ENCODE measurements at places on chromosomes 16 and 17.
A peak's percentile ranks its signal among the peaks of the same experiment; 100 is the strongest.

DNA sequence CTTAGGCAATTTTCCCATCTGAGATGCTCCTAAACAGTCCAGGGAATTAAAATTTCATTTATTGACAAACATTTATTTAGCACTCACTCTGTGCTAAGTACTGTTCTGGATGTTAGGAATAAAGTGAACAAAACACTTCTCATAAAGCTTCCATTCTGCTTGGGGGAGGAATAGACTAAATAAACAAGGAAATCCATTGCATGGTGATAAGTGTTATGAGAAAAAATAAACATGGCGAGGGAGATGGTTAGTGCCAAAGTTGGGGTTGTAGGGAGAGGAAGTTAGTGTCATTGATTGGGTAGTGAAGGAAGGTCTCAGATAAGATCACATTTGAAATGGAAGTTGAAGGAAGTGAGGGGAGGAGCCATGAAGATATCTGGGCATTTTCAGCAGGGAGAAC lies 72.2 kb upstream of the CES5A start:
- no peak for DNase-seq

DNA sequence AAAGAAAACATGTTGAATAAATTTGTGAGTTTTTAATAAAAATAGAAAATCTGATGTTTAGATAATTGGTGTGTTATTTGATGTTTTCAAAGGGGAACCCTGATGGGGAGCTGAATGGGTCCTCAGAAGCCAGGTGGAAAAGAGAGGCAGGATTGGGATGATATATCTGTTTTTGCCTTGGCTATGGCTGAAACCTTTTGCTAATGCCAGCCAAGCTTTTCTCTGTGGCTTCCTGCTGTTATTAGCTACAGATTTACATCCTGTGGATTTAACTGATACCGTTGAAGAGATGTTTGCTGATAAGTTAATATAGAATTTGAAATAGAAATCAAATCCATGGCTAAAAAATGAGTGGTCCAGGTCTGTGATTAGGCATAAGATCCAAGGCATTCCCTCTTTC lies 4.2 kb upstream of the AATF start:
- DNase-seq: no peak

- no peak for DNase-seq
Observed at GRCh38 chr17:3693829-3694231, 2.1 kb downstream of the P2RX5 start.

DNA sequence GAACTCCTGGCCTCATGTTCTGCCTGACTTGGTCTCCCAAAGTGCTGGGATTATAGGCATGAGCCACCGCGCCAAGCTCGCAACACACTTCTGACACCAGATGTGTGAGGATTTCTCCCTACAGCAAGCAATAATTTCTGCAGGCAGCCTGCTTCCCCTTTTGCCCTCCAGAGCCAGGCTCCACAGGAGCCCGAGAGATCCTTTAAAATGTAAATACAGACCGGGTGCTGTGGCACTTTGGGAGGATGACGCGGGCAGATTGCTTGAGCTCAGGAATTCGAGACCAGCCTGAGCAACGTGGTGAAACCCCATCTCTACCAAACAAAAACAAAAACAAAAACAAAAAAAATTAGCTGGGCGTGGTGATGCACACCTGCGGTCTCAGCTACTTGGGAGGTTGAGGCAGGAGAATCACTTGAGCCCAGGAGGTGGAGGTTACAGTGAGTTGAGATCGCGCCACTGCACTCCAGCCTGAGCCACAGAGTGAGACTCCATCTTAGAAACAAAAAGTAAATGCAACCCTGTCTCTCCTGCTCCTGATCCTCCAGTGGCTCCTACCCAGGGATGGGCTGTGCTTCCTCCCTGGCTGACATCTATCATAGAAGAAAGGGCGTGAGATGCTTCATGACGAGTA lies 14.7 kb downstream of the C16orf96 start:
- DNase-seq: no peak

- DNase-seq: no peak
Observed at GRCh38 chr17:68777856-68778694, 176.9 kb upstream of the FAM20A start.

- DNase-seq: no peak
Observed at GRCh38 chr17:48636177-48637018, 10.2 kb upstream of the HOXB9 start.

DNA sequence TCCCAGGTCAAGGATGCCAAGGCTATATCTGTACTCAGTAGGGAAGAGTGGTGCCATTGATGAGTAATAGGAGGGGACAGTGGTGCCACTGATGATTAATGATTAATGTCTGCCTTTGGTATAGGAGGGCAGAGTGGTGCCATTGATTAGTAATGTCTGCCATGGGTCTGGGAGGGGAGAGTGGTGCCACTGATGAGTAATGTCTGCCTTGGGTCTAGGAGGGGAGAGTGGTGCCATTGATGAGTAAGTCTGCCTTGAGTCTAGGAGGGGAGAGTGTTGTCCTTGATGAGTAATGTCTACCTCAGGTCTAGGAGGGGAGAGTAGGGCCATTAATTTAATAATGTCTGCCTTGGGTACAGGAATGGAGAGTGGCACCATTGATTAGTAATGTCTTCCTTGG lies 507.8 kb upstream of the EEF2KMT start:
- no peak for DNase-seq

DNA sequence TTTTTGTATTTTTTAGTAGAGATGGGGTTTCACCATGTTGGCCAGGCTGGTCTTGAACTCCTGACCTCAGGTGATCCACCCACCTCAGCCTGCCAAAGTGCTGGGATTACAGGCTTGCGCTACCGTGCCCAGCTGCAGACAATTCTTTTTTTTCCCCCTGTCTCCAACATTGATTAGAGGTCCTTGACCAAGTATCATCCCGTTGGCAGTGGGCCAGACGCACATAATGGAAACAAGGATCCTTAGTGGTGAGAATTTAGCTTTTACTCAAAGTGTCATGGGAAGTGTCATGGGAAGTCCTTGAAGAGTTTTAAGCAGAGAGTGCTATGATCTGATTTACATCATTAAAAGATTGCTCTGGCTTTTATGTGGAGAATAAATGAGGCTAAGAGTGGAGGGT lies 2.1 kb upstream of the FBXO47 start:
- DNase-seq: no peak

DNA sequence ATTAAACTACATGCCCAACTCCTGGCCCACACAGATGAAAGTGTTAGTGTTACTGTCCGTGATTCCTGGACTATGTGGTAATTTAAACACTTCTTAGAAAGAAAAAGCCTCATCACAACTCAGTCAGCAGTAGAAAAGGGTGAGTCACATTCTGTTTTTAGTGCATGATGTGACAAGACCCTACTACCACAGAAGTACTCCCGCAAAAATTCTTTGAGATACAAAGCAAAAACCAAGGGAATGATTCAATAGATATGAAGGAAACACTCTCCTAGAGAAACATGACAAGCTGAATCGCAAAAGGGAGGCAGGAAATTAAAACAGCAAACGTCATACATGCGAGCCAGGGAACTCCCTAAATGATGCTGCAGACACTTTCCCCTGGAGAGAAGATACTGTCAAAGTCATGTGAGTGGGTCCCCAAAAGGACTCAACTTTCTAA lies 14.4 kb downstream of the SNN start:
- DNase-seq: no peak

GRCh38 chr16:1429012-1429411 lies 1.9 kb upstream of the PERCC1 start:
- no peak for DNase-seq

GRCh38 chr17:77246110-77247047 lies 105.6 kb downstream of the SEC14L1 start:
- DNase-seq: no peak

DNA sequence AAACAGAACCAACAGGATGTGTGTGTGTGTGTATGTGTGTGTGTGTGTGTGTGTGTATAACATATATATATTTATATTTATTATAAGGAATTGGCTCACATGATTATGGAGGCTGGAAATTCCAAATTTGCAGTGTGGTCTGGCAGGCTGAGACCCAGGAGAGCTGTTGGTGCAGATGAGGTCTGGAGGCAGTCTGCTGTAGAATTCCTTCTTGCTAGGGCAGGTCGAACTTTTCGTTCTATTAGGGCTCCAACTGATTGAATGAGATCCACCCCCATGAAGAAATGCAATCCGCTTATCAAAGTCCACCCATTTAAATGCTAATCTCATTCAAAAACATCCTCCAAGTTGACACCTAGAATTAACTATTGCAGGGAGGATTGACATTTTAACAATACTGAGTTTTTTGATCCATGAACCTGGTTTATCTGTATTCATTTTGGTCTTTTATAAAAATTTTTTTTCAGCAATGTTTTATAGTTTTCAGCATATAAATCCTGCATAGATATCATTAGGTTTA lies 85.0 kb downstream of the CYLD start:
- no peak for DNase-seq

DNA sequence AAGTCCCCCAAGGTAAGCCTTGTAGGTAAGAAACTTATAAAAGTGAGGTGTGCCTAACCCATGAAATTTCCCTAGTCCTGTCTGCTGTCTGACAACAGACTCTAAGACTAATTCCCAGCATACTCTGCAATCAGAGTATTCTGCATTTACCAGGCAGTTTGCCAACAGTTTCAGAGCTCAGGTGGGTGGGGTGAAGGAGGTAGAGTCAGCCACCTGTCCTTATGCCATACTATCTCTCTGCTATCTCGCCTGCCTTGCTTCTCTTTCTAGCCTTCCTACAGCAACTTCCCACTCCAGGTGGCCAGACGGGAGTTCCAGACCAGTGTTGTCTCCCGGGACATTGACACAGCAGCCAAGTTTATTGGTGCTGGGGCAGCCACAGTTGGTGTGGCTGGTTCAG lies 2.3 kb downstream of the ATP5MC1 start:
- DNase-seq: no peak

GRCh38 chr17:40022961-40023541 lies 7.8 kb downstream of the CSF3 start:
- DNase-seq: no peak

GRCh38 chr16:88422733-88423447 lies 30.2 kb upstream of the ZFPM1 start:
- DNase-seq: no peak

GRCh38 chr17:38738686-38739085 lies 8.5 kb downstream of the CISD3 start:
- no peak for DNase-seq

- peak; percentile 52 for DNase-seq
Observed at GRCh38 chr16:4475880-4476788, at the start of gene HMOX2. HMOX2 (plus strand) TSS chr16:4476398; CDS start chr16:4505525, 29,127 bp downstream.

GRCh38 chr16:85563515-85564276 lies 49.4 kb upstream of the GSE1 start:
- no peak for DNase-seq

DNA sequence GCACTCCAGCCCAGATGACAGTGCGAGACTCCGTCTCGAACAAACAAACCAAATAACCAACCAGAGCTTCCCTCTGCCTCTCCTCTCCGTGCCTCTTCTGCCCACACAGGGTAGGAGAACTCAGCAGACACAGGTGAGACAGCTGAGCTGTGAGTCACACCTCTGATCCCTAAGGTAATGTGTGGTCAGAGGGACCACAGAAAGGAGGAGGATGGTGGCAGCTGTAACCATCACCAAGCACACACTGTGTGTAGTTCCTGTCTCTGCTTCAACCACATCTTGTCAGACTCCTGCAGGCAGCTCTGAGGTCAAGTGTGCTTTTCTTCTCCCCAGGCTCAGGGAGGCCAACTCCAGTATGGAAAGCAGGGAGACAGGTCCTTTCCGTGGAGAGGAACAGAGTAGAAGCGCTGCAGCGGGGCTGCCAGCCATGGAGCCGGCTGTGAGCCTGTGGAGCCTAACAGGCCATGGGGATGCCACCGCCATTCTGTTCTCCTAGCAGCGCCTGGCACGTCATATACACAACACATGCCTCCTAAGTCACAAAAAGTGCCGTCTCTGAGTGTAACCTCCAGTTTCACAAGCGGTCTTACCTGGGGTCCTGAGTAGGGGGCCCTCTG lies 7.1 kb downstream of the NUDT16L1 start:
- DNase-seq: no peak

DNA sequence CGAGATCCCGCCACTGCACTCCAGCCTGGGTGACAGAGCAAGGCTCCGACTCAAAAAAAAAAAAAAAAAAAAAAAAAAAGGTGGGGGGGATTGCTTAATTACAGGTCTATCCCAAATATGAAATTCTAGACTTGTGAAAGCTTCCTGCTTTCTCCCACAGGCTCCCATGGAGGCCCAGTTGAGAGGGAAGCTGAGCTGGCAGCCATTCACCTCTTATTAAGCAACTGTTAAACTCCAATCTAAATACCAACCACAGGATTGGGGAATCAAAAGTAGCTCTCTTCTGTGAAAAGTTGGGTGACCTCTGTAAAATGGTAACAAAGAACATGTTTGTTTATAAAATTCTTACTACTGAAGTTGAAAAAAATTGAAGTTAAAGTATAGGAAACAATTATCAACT lies 45.8 kb upstream of the STAC2 start:
- no peak for DNase-seq

DNA sequence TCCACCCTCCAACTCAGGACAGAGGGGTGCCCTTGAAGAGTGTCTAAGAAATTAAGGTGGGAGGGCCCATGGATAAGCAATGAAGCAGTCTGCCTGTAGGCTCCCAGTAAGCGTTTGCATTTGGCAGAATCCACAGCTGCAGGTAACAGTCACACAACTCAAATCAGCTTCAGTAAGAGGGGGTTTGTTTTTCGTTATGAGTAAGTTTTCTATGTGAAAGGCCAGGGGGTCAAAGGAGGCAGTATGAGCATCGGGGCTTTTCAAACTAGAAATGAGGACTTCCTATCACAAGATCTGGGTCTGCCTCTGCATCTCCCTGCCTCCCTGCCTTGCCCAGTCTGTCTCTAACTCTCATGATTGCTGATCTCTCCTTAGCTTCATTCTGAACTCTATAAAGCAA lies 128.1 kb upstream of the CCL2 start:
- DNase-seq: no peak

DNA sequence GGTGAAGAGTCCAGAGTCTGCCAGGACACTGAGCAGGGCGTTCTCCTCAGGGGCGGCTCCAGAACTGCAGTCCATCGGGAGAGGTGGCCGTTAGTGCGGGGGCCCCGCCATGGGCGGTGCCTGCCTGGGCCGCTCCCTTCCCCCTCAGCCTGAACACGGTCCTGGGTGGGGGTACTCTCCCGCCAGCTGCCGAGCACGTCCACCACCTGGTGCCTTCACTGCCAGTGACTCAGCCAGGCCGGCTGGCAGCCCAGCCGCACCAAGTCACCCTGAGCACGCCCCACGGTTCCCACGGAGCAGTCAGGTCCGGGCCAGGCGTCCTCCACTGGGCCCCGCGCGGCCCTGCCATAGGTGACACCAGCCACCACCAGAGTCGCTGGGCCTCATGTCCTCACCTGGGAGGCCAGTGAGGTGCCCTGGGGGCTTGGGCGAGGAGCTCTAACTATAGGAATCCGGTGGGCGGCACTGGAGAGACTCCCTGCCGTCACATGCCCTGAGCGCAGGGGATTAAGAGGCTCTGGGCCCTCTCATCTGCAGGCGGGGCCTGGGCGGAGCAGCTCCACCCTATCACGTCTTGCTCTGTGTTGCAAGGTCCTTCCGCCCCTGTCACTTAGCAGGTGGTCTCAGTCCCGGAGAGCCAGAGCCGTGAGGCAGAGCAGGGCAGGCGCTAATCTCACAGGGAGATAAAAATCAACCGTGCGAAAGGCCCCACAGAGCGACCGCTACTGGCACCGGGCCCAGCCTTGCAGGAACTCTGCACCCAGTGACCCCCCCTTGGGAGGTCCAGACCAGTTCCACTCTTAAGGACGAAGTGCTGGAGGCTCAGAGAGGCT lies 14.3 kb downstream of the PIEZO1 start:
- no peak for DNase-seq

- DNase-seq: no peak
Observed at GRCh38 chr17:83193336-83194185, 114.2 kb downstream of the METRNL start.

- DNase-seq: no peak
Observed at GRCh38 chr16:87263418-87264052, 53.7 kb downstream of the C16orf95 start.

All from esophagus squamous epithelium (tissue), 5 donors.